Smooth muscle cell of the brain vasculature (primary cell): ENCODE measurements at places on chromosomes 11 and 22.

GRCh38 chr11:112176077-112176476 lies 765 bp downstream of the BCO2 start:
- DNase-seq, result no peak

- no peak for DNase-seq
Measured at GRCh38 chr11:71298016-71298550, 45.7 kb upstream of the SHANK2 start.

DNA sequence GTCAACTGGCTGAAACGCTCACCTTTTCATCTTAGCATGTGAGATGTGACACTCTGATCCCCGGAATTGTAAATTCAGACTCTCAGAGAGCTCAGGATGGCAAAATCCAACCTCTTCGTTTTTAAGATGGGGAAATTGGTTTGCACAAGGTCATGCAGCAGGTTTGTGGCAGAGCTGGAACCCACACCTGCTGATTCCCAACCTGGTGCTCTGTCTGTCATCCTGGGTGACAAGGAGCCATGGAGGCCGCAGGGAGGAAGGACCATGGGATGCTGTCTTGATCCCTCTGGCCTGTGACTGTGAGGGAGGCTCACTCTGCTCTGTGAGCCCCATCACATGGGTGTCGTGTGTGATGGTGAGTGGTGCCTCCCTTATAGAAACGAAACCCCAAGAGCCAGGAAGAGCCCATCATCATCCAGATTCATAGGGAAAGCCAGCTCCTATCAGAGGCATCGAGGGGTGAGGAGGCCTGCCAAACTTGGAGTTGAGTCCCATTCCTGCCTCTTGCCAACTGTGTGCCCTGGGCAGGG lies 87.4 kb upstream of the SYT13 start:
- no peak for DNase-seq

GRCh38 chr11:5847711-5848110 lies 6.0 kb upstream of the OR52E6 start:
- no peak for DNase-seq

- no peak for DNase-seq
Measured at GRCh38 chr11:121761186-121761585, 308.4 kb upstream of the SORL1-AS1 start.

DNA sequence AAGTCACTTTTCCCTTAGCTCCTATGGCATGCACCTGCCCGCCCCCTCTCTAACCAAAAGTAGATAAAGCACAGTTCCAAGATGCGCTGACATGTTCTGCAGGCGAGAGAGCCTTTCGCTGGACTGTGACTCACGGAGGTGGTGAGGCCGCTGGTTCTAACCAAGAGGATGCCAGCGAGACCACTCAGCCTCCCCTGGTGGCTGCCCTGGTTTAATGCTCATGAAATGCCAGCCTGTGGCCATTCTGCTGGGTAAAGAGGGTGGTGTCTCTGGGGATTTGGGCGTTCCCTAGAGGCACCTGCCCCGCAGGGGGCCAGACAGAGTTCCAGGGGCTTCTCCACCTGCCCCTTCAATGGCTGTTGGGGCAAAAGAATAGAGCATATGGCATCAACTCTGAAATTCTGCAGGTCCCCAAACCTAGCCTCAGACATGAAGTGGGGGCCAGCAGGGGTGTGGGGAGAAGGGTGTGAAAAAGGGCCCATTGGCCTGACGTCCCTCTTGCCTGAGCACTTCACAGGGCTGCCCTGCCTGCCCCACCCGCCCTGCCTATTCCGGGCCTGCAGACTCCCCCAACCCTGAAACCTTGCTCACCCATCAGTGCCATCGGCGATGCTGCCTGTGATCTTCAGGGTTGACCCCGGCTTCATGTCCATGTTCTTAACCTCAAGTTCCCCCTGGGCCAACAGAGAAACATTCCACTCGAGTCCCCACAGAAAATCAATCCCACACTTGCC lies 8.5 kb downstream of the LGALS2 start:
- no peak for DNase-seq
